ENCODE measurements at places on chromosomes 16 and 17. TPM values are rescaled to one million over a fixed set of nuclear protein-coding genes. Genes with fewer than 3 reads are reported as not detected.

The ABCC12 gene
- not detected for total RNA-seq

The ZBTB4 gene
- 50.5 TPM for total RNA-seq

The GRAPL gene
- not detected for total RNA-seq

The DNASE1 gene
- total RNA-seq = 2.7 TPM

The TP53TG3 gene
- not detected for total RNA-seq

The LUC7L3 gene
- 31.3 TPM for total RNA-seq

The MMP28 gene
- 14.9 TPM for total RNA-seq

The ANKFN1 gene
- not detected for total RNA-seq

The TBC1D3B gene
- total RNA-seq = not detected

The SLC5A11 gene
- not detected for total RNA-seq

The CHRNE gene
- 167 TPM for total RNA-seq

The TBC1D3K gene
- not detected for total RNA-seq

The DPEP3 gene
- not detected for total RNA-seq

The KRTAP4-16 gene
- not detected for total RNA-seq

The USP7 gene
- total RNA-seq = 42.2 TPM

The AXIN2 gene
- 8.7 TPM for total RNA-seq

The SLC5A10 gene
- total RNA-seq = not detected

The GLIS2 gene
- 10.3 TPM for total RNA-seq

The SOCS1 gene
- 5.5 TPM for total RNA-seq

The C1QTNF1 gene
- 401 TPM for total RNA-seq

The HAS3 gene
- total RNA-seq = 0.28 TPM

The CAPNS2 gene
- total RNA-seq = not detected

The NETO2 gene
- total RNA-seq = 2.0 TPM

The GRIN2C gene
- total RNA-seq = 27.6 TPM

The CPHXL2 gene
- not detected for total RNA-seq

The NXPH3 gene
- 8.8 TPM for total RNA-seq

The ADAD2 gene
- total RNA-seq = 0.19 TPM

The PIMREG gene
- total RNA-seq = 0.93 TPM

The WNT3 gene
- 1.2 TPM for total RNA-seq

The ZNF598 gene
- 19.9 TPM for total RNA-seq

The SRCIN1 gene
- 0.52 TPM for total RNA-seq

The GJD3 gene
- total RNA-seq = not detected

The CHST4 gene
- 0.67 TPM for total RNA-seq

The PCGF2 gene
- 12.1 TPM for total RNA-seq

The SYNGR3 gene
- 2.1 TPM for total RNA-seq

The TAT gene
- not detected for total RNA-seq

The ANKFY1 gene
- 13.9 TPM for total RNA-seq

The PYY gene
- not detected for total RNA-seq

The ANKS4B gene
- not detected for total RNA-seq

The GPR142 gene
- total RNA-seq = not detected

The MON1B gene
- total RNA-seq = 17.6 TPM

The ITGAX gene
- 2.6 TPM for total RNA-seq

The PPY gene
- total RNA-seq = not detected

The ALOX15B gene
- 1.2 TPM for total RNA-seq

The CCDC40 gene
- total RNA-seq = 9.3 TPM

The C1QL1 gene
- total RNA-seq = 3.6 TPM

The ICAM2 gene
- total RNA-seq = 109 TPM

The CYTH1 gene
- total RNA-seq = 31.0 TPM

The SLC6A2 gene
- total RNA-seq = not detected

The AGRP gene
- not detected for total RNA-seq

The CIBAR2 gene
- total RNA-seq = not detected

The GNAO1 gene
- total RNA-seq = 54.8 TPM

The NLE1 gene
- total RNA-seq = 3.6 TPM

The KRTAP9-2 gene
- total RNA-seq = not detected

The GPR139 gene
- total RNA-seq = not detected

The ASGR1 gene
- total RNA-seq = not detected

The ODAD4 gene
- 0.56 TPM for total RNA-seq

The CXCL16 gene
- 5.2 TPM for total RNA-seq
